ENCODE measurements at places on chromosomes 7 and 10.
A peak's percentile ranks its signal among the peaks of the same experiment; 100 is the strongest.

DNA sequence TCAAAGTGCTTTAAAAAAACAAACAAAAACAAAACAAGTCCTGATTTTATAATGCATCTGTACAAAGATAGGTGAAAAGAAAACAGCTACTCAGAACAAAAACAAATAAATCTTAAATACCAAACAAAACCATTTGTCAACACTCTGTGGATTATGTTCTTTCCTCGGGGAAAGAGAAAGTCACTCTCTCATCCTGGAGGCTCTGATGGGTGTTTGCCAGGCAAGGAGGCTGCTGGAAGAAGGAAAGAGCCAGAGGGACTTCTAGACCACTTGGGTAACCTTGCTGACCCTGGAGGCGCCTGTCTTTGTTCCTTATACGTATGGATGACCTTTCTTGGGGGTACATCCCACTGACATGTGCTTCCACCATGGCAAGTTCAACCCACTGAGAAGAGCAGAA, 92.8 kb downstream of the ZRANB1 start:
- DNase-seq = no peak

GRCh38 chr7:42574685-42575084, 337.2 kb downstream of the C7orf25 start:
- DNase-seq = no peak

DNA sequence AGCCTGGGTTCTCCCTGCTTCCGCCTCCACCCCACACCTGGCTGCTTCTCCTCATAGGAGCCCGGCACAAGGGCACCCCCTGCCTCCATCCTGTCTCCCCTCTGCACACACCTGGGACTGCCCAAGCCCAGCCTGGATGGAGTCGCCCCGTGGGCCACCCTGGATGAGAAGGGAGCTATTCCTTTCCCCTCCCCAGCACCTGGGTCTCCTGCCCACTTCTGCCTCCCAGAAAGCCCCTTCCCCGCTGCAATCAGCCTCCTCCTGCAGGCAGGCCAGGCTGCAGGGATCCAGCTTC, 45.2 kb downstream of the ELFN1 start:
- no peak for DNase-seq

DNA sequence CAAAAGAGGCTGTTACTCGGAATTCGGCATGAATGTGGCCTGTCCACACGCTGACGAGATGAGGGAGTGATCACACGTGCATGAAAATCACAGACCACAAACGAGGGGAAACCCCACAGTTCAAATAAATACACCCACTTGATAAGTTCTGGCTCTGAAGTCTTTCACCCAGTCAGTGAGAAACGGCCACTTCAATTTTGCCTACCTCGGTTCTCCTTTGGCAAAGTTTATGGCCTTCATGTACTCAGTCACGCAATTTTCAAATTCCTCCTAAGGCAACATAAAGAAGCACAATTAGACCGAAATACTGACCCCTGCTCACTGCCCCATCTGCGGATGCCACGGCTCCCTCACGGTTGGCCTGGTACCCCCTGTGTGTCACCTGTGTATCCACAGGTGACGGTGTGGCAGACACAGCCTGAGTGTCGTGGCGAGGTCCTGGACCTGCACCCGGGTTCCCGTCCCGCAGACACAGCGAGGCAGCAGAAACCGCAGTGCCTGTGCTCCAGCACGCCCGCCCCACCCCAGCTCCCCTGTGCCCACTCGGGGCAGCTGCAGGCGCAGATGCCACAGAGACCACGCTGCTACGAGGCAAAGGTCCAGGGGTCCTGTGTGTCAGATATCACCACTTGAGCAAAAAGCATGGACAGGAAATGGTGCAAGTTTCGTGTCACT, 1.4 kb downstream of the CFAP46 start:
- DNase-seq = peak; percentile 44

GRCh38 chr10:48470115-48470892, 134.6 kb downstream of the ARHGAP22 start:
- no peak for DNase-seq

- DNase-seq = no peak
Observed at GRCh38 chr10:132252412-132252811, 55.3 kb downstream of the STK32C start.

DNA sequence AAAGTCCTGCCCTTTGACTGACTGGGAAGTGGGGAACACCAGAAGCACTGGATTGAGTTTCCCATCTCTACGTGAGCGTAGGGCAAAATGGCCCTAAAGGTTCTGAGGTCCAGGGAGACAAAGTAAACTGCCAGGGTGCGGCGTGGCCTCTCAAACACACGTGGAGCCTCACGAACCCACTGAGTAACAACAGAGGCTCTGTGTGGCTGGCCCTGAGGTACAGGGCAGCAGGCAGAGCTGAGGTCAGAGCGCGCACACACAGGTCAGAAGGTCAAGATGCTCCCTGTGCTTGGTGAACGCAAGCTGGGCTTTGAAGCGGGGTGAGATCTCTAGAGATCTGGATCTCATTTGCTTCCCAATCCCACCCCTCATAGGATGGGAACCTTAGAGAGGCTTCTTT, 99.0 kb upstream of the ZMIZ1 start:
- no peak for DNase-seq

GRCh38 chr7:151468217-151469018, 28.5 kb upstream of the CRYGN start:
- peak; percentile 70 for DNase-seq

GRCh38 chr10:73248259-73248724, 1.2 kb upstream of the DNAJC9 start:
- DNase-seq = no peak

- DNase-seq = no peak
Observed at GRCh38 chr7:69365651-69366192, 232.6 kb upstream of the AUTS2 start.

- no peak for DNase-seq
Observed at GRCh38 chr7:69553190-69553589, 45.1 kb upstream of the AUTS2 start.

GRCh38 chr7:116173051-116174028, 37.0 kb upstream of the TES start:
- no peak for DNase-seq

DNA sequence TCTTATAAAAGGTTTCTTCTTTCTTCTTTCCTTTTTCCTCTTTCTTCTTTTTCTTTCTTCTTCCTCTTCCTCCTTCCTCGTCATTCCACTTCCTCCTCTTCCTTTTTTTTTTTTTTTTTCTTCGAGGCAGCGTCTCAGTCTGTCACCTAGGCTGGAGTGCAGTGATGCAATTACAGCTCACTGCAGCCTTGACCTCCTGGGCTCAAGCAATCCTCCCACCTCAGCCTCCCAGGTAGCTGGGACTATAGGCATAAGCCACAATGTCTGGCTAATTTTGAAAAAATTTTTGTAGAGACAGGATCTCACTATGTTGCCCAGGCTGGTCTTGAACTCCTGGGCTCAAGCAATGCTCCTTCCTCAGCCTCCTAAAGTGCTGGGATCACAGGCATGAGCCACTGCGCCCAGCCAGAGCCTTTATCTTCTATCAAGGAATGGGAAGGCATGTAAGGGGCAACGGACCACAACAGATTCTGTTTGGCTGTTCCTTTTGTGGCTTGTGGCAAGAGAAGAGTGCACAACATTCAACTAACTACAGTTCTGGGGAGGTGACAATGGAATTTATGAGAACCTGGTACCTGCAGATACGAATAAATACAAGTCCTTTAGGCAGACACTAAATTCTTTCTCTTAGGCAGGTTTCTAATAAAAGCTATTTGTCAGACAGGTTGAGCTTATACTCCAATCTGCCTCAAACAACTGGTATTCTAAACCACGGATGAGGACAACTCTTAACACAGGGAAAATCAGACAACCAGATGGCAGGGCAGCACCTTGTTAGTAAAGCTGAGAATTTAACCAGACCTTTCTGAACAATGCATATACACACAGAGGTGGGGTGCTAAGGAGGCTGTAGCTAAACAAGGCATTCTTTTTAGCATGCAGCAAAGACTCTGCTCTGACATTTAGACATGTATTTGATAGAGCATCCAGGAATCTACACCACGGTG, 100.3 kb downstream of the DOCK4 start:
- no peak for DNase-seq

GRCh38 chr10:98457721-98458120, 11.0 kb upstream of the HPS1 start:
- no peak for DNase-seq

DNA sequence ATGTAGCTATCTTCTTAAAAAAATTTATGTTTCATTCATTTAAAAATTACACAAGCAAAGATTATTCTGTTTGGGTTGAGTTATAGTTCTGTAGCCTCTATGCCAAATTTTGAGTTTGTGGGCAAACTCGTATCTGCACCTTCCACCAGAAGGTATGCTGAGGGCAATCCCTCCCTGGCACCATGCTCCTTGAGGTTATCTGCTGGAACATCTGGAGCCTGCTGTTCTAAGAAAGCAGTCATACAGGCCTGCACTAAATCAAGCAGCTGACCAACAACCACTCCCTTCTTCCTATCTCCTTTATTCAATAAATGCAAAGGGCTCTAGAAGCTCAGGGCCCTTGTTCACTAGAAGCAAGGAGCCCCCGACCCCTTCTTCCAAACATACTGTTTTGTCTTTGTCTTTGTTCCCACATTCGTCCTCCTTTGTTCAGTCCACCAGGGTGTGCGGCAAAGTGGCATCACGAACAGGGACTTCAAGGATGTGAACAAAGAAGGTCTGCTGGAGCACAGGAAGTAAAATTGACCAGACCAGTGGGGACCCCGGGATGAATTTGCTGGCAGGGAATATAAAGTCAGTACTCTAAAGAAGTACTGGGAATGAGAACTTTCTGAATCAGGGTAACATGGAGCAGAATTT, 36.4 kb downstream of the OR13A1 start:
- DNase-seq = no peak

DNA sequence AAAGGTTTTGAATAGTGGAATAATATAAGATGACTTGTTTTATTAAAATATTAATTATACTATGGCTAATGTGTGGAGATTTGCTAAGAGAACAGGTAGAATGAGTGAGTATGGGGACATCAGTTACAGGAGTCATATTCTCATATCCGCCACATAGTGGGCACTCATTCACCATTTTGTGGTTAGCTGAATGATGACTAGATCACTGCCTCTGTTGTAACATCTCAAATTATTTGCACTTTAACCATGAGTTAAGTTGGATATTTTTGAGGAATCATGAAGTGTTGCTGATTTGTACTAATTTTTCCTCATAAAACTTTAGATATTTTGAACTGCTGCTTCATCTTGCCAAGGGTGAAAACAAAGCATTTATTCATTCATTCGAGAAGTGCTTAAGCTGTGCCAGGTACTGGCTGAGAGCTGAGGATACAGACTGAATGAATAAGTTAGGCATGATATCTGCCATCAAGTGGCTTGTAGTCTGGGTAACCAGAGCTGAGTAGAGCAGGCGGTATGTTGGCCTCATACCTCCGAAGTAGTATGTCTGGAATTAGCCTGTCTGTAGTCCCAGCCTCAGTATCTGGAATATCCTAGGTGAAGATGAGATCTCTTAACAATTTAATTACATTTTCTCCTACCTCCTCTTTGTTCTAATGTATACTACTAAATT, 100.5 kb downstream of the ZEB1 start:
- DNase-seq = no peak

DNA sequence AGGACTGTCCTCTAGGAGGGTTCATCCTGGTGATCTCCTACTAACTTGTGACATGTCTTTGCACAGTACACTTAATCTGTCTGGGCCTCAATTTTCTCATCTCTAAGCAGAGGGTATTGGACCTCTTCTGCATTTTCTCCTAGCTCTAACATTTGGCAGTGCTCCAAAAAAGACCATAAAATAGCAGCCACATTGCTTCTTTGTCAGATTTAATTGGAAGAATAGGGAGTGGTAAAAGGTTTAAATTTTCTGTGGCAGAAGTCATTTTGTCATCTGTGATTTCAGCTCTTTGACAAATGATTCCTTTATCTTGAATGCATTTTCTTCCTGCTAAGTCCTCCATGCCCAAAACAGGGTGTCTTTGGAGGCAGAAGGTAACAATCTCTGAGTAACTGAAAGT, 289.9 kb upstream of the LRGUK start:
- no peak for DNase-seq

GRCh38 chr10:18557960-18558359, 93.4 kb downstream of the NSUN6 start:
- DNase-seq = no peak

DNA sequence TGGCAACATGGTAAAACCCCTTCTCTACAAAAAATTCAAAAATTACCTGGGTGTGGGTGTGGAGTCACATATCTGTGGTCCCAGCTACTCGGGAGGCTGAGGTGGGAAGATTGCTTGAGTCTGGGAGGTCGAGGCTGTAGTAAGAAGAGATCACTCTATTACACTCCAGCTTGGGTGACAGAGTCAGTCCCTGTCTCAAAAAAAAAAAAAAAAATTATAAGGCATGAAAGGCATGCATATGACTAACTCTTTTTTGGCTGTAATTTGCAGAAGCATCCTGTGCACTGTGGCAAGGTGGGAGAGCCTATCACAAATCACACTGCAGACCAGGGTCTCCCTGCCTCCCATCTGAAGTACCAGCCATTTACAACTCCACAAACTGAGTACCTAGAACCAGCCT, 14.1 kb upstream of the MYPN start:
- no peak for DNase-seq

GRCh38 chr7:100538348-100538653, 702 bp upstream of the AGFG2 start:
- DNase-seq = no peak
